CD4-positive, alpha-beta T cell (primary cell): ENCODE measurements at places on chromosomes 6 and 20.

- no peak for DNase-seq
These were observed 128.7 kb downstream of the DLL1 start for GRCh38 chr6:170162011-170162774.

- DNase-seq, result no peak
These were observed 247.7 kb upstream of the PMEPA1 start for GRCh38 chr20:57957411-57958049.

GRCh38 chr20:47468290-47469050 lies 33.2 kb upstream of the NCOA3 start:
- no peak for DNase-seq

DNA sequence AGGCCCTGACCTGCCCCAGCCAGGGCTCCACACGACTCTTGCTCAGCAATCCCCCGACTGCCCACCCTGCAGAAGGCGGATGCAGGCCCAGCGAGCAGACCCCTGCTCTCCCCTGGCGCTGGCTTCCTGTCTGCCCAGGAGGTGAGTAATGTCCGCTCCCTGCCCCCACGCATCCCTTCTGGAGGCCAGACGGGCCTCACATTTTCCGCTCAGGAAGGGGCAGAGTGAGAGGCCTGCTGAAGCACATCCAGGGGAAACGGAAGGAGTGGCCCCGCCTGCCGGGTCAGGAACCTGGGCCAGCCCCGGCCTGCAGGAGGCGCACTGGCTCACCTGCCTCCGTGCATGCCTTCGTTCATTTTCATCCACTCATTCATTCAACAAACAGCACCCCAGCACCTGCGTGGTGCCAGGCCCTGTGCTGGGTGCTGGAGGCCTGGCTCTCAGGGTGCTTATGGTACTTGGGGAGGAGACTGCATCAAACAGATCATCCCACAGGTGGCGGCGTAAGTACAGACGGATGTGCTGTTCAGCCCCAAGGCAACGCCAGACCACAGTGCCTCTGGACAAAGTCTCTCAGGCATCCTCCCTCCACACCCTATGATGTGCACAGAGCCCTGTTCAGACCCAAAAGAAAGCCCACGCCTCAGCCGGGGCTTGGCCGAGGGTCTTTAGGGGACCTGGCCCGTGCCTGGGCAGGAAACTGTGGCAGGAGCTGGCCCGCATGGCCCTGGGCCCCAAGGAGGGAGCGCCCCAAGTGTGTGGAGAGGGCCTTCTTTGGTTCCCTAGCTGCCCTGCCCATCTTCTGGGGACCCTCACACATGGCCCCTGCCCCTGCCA lies 112.1 kb downstream of the ASXL1 start:
- DNase-seq, result peak; percentile 64

GRCh38 chr20:58706150-58706892 lies 13.7 kb downstream of the NPEPL1 start:
- no peak for DNase-seq

DNA sequence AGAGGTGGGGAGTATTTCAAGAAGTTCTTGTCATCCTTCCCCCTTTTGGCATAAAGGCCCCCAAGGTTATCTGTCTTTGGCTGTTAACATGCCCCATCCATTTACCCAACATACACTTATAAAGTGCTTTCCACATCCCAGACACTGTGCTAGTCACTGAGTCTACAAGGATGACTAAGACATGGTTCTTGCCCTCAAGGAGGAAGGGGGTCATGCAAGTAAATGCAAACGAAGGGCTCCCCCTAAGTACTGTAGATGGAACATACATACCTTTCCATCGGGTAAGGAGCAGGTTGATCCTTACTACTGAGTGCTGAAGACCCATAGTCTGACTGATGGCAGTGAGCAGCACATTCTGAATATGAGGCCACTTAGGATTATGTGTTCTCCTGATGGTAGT lies 38.3 kb downstream of the HECA start:
- DNase-seq, result no peak

GRCh38 chr6:30060606-30061091 lies 416 bp upstream of the POLR1H start:
- DNase-seq, result peak; percentile 24

DNA sequence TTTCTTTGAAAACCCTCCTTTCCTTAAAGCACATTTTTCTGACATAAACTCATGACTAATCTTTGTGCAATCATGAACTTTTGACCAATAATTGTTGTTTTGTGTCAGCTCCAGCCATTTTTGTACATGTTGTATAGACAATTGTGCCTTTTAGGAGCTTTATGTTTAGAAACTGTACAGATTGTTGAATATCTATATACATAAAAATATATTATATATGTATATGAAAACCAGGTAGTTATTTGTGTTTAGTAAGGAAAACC lies 125.7 kb upstream of the EDN1 start:
- no peak for DNase-seq

DNA sequence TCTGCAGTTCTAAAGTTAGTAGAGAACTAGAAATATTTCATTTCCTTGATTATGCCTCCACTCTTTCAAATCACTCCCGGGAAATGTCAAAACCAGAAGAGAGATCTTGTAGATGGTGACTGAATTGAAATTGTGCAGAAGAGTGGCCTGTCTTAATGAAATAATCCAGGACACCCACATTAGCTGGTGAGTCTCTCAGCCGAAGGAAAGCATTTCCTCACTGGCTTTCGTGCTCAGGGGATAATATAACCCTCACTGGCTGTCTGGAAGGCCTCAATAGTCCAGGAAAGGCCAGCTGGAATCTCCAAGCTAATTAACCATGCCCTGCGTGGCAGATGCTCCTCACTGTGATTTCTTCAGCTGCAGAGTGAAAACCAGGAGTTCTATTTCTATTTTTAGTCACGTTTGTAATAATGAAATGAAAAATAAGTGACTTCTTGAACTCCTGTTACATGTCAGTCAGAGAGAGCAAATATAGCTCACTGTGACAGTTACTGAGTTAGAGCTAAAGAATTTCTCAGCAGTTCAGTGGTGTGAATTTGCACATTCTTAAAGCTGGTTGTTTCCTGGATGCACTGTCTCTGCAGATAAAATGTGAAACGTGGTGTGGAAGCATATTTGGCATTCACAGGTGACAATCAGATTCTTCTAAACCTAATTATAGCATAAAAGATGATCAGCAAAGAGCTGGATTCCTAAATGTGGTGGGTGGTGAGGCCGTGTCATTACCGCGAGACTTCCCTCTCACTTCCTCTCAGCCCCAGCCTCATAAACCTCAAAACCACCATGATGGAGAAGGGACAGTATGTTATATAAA lies 211.7 kb downstream of the LMBRD1 start:
- DNase-seq, result no peak

GRCh38 chr6:5832668-5833067 lies 174.1 kb downstream of the NRN1 start:
- DNase-seq, result no peak

DNA sequence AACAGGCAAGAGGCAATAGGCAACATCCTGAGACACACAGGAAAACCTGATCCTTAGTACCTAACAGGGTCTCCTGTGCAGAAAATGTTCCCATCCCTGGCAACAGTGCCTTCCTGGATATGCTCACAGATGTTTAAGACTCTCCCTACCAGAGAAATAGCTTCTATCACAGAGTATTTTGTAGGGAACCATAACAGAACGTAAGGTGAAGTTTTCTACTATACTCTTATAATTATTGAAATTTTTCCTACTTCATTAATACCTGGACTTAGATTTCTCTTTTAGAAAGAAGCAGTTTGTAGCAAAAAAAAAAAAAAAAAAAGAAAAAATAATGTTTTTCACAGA lies 33.5 kb upstream of the LGSN start:
- no peak for DNase-seq

DNA sequence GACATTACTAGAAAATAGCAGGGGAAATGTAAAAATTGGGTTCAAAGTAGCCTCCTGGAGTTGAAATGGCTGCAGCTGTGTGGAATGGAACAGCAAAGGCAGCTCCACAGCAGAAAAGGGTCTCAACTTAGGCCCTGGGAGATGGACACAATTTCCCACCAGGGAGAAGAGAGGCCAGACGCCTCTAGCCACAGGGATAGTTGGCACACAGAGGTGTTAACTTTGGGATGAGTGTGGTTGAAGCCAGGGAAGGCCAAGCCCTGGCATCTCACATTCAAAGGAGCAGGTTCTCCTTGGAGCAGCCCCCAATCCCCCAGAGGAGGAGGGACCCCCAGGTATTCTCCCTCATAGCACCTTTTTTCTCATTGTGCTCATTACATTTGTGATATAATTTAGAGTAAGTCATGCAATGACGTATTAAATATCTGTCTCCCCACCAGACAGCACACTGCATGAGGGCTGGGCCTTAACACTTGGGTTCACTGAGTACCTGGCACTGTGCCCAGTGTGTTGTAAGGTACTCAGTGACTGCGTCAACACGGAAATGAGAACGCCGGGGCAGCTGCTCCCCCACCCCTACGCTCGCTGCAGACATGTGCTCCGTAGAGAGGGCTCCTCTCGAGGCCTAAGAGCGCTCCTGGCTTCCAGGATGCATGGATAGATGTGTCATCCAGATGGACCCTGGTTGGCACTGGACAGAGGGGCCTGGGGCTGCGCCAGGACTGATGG lies 76.0 kb upstream of the CD93 start:
- DNase-seq, result peak; percentile 18

- no peak for DNase-seq
These were observed 404.0 kb downstream of the SMOC2 start for GRCh38 chr6:168844821-168845609.

- no peak for DNase-seq
These were observed 42.3 kb downstream of the ANKEF1 start for GRCh38 chr20:10077081-10077471.

- no peak for DNase-seq
These were observed 106.2 kb downstream of the UBE3D start for GRCh38 chr6:82959385-82959941.

DNA sequence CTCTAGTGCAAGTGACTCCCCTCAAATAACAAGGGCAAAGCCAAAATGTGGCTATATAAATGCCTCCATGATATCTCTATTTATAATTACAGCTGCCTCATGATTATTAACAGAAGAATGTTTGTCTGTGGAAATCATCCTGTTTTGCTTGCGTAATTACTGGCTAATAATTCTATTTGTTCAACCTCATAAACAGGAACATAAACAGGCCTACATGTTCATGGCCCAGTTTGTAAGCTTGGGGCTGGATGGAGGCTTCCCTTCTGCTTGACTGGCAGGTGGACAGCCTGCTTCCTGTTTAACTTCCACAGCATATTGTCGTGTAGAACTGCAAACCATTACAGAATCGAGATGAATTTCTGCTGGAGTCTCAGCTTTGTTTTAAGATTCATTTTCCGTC lies 766.0 kb upstream of the MAP3K7 start:
- DNase-seq, result no peak

GRCh38 chr20:50387996-50388332 lies 122.2 kb upstream of the PTPN1 start:
- no peak for DNase-seq

DNA sequence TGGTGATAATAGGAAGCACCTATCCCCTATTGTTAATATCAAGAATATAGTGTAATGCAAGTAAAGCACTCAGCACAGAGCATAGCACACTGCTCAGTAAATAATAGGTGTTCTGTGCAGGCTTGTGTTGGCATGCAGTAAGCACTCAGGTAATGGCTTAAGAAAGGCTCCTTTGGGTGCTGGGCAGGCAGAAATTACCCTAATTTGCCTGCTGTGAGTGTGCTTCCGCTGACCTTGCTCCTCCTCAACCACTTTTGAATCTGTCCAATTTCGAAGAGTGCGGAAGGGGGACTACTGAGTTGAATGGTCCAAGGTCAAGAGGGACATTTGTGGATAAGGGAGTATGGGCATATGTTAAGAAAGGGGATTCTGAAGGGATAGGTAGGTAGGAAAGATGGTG lies 15.4 kb downstream of the SRSF3 start:
- no peak for DNase-seq

- peak; percentile 28 for DNase-seq
These were observed 10.9 kb downstream of the IL20RA start for GRCh38 chr6:137033828-137034227.

DNA sequence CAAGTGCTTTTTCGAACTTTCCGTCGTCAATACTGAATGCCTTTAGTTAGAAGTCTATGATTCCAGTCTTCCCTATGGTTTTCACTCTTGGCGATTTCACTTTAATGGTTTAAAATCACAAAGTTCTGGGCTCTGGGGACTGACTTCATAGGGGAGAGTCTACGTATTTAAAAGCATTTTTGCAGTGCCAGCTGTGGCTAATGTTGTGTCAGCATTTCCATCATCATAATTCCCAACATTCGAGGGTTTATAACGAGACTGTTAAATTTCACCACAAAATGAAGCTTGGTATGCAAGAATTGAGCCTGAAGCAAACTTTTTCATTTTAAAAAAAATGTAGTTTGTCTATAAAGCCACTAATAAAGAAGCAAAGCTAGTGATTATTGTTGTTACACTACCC lies 242.7 kb downstream of the SOX4 start:
- DNase-seq, result no peak

GRCh38 chr20:6086868-6087267 lies 33.0 kb upstream of the LRRN4 start:
- DNase-seq, result no peak

- no peak for DNase-seq
These were observed 217.4 kb upstream of the FAM83B start for GRCh38 chr6:54629131-54629530.

- DNase-seq, result no peak
These were observed 566.8 kb downstream of the TFAP2A start for GRCh38 chr6:9848094-9848493.

DNA sequence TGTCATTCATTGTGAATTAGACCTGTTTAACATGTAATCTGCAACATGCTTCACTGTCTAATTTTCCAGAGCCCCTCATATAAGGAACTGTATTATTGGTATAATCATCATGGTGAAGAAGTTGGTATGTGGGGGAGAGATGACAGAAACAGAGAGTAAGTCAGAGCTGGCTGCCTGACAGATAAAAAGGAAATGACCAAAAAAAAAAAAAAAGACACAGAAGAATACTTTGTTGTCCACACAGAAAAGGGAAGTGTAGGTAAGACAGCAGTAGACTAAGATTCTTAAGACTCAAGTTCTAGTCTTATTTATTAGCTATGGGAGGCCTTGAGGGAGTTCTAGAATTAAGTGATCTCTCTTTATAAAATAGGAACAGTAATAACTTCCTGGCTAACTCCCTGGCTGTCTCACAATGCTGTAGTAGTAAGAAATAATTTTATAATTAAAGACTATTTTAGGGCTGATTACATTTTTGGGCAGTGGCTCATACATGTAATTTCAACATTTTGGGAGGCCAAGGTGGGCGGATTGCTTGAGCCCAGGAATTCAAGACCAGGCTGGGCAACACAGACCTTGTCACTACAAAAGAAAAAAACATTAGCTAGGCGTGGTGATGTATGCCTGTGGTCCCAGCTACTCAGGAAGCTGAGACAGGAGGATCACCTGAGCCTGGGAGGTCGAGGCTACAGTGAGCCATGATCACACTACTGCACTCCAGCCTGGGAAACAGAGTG lies 102.5 kb downstream of the PRL start:
- DNase-seq, result no peak

DNA sequence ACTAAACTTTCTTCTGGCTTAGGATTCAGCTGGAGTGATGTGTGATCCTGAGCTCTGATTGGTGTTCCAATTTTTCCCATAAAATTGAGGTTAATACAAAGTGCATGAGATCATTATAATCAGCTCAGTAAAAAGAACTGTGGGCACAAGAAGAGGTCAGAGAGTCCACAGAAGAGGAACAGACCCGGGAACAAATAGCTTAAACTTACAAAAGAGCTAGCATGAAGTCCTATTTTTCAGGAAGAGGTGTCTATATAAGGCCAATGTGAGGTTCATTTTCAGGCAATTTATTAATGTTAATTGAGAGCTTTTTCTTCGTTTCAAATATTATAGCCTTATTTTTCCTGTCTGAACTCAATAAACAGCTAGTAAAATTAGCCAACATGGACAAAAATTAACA lies 26.9 kb upstream of the STX11 start:
- DNase-seq, result no peak
